ENCODE measurements at places on chromosomes 5 and 9. TPM values are rescaled to one million over a fixed set of nuclear protein-coding genes. Genes with fewer than 3 reads are reported as not detected.

The GLE1 gene
- total RNA-seq = 28.8 TPM

- H3K27ac ChIP-seq = no peak overlapping the region
- DNase-seq = no peak
- H3K4me1 ChIP-seq = no peaks in the 10 kb centered on the region
- H3K36me3 ChIP-seq = peaks cover 3% of the 10 kb centered on the region
These were observed 8.5 kb downstream of the ANKH start for GRCh38 chr5:14863105-14863504.

The LECT2 gene
- total RNA-seq = not detected

DNA sequence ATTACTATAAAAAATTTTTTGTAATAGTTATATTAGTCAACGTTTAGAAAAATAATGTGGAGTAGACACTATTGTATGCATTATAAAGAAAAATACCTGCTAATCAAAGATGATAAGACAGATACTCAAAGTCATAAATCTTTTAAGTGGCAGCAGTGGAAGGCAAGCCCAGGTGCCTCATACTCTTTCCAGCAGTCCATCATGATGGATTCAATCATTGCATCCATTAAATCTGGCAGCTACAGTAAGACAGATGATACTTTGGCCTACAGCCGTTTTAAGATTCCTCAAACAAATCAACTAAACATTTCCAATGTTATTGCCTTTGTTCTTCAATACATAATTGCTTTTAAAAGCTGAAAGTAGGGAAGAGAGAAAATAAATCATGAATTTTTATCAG is 1392.9 kb upstream of the NUDT12 start:
- no peak overlapping the region for H3K27ac ChIP-seq
- no peaks in the 10 kb centered on the region for H3K36me3 ChIP-seq
- no peaks in the 10 kb centered on the region for H3K4me1 ChIP-seq
- no peak for DNase-seq

DNA sequence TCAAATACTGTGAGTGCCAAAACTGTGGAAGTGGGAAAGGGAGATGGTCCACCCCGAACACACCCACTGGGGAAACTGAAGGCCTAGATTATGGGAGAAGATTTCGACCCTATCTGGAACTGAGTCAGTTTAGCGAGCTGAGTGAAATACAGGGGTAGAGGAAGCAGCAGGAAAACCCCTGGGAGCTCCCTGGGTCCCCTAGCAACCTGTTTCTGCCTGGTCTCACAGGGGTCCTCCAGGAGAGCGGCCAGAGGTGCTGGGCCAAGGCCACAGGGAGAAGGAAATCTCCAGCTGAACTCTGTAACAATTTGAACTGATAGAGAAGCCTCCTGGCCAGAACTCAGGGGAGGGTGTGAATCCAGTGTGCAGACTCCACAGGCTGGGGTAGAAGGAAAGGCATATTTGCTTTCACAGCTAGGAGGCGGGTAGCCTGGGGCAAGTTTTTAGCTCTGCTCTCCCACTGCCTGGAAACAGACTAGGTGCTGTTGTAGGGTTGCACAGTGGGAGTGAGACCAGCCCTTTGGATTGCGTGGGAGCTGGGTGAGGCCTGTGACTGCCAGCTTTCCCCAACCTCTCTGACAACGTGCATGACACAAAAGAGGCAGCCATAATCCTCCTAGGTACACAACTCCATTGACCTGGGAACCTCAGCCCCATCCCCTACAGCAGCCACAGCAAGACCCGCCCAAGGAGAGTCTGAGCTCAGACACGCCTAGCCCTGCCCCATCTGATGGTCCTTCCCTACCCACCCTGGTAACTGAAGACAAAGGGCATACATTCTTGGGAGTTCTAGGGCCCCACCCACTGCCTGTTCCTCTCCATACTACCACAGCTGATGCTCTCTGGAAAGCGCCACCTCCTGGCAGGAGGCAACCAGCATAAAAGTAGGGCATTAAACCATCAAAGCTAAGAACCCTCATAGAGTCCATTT is 78.8 kb upstream of the GPBP1 start:
- H3K4me1 ChIP-seq = peaks cover 9% of the 10 kb centered on the region
- H3K4me3 ChIP-seq = no peak overlapping the region
- H3K36me3 ChIP-seq = peaks cover 27% of the 10 kb centered on the region
- DNase-seq = no peak
- H3K27ac ChIP-seq = no peak overlapping the region
- no peaks in the 10 kb centered on the region for H3K27me3 ChIP-seq

GRCh38 chr5:167827766-167828165 is 463.7 kb upstream of the WWC1 start:
- DNase-seq = no peak
- no peaks in the 10 kb centered on the region for H3K36me3 ChIP-seq
- no peak overlapping the region for H3K4me3 ChIP-seq
- H3K27me3 ChIP-seq = no peaks in the 10 kb centered on the region

- H3K27me3 ChIP-seq = no peaks in the 10 kb centered on the region
- no peaks in the 10 kb centered on the region for H3K36me3 ChIP-seq
- H3K4me3 ChIP-seq = no peak overlapping the region
- H3K27ac ChIP-seq = no peak overlapping the region
These were observed 378.5 kb upstream of the IRX1 start for GRCh38 chr5:3217114-3217513.

The SELENOP gene
- not detected for total RNA-seq

The ELP1 gene
- 25.0 TPM for total RNA-seq

The HDHD3 gene
- 23.9 TPM for total RNA-seq

The GALNT10 gene
- total RNA-seq = 32.5 TPM

DNA sequence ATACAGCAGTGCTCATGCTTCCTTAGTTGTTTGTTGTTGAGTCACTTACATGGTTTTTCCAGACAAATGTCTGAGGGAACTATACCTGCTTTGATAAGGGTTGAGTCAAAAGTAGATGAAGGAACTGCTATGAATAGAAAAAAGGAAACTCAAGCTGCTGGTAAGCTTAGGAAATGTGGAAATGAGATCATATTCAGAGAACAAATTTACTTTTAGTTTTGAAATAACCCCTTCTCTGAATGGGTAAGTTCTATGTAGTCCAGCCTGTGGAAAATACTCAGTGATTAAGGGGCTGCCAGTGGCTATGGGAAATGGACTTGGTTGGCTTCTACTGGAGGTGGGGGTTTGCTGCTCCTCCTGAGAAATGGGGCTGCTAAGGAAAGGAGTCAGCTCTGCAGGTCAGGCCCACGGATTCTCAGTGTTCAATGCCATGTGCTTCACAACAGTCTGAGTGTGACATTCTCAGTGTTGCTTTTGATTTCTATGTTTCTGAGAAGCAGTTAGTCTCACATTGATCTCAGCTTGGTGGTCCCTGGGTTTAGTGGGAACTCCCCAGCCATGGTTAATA is 47.7 kb upstream of the GLRX start:
- no peaks in the 10 kb centered on the region for H3K27me3 ChIP-seq
- peak overlapping the region; percentile 76 for H3K27ac ChIP-seq
- no peak for DNase-seq

The CCNO gene
- not detected for total RNA-seq

The PROP1 gene
- not detected for total RNA-seq

DNA sequence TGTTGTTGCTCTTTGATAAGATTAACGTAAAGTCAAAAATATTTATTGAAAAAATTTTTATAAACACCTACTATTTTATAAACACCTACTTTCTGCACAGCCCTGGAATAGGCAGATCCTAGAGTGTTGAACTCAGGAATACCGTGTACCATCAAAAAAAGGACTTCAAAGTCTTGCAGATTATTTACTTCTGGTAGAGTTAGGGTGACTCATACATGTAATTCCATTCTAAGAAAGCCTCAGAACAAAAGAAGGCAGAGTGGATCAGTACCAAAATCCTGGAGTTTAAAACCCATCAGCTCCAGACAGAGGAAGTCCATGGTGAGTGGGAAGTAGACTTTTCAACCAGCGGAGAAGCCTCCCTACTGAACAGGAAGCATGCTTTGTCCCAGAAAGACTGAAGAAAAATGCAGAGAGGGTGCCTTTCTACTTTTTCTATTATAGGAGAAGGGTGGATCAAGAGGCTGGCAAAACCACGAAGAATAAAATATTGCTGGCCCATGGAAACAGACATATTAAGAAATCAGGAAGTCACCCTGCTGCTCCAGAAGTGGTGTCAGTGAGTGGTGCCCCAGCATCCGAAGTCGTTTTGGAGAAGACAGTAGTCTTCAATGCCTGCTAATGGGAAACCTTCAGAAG is 45.1 kb upstream of the DAB2 start:
- H3K36me3 ChIP-seq = no peaks in the 10 kb centered on the region
- no peak overlapping the region for H3K4me3 ChIP-seq
- peaks cover 9% of the 10 kb centered on the region for H3K27me3 ChIP-seq
- peaks cover 9% of the 10 kb centered on the region for H3K4me1 ChIP-seq
- no peak for DNase-seq

The CNTNAP3 gene
- 0.71 TPM for total RNA-seq

The HAVCR2 gene
- total RNA-seq = 0.64 TPM

The IRX2 gene
- total RNA-seq = not detected
